ENCODE measurements at places on chromosomes 5 and 9. TPM values are rescaled to one million over a fixed set of nuclear protein-coding genes. Genes with fewer than 3 reads are reported as not detected.

DNA sequence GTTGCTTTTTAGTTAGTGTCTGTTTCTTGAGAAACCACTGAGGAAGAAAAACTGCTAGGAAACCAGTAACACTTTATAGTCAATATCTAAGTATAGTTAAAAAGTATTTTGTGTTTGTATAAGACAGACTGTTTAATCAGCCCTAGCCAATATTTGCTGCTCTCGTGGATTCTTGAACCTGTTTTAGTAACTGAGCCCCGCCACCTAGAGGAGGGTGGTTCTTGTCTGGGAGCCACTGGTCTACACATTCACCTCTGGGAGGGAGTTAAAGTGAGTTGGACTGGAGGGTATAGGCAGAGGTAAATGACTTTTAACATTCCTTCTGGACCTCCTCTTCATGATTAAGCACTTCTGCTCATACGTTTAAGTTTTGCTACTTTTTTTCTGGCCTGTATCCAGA is 117.2 kb downstream of the SPATA31D1 start:
- H3K27ac ChIP-seq = no peak overlapping the region
- H3K36me3 ChIP-seq = no peaks in the 10 kb centered on the region
- H3K27me3 ChIP-seq = no peaks in the 10 kb centered on the region
- DNase-seq = no peak

DNA sequence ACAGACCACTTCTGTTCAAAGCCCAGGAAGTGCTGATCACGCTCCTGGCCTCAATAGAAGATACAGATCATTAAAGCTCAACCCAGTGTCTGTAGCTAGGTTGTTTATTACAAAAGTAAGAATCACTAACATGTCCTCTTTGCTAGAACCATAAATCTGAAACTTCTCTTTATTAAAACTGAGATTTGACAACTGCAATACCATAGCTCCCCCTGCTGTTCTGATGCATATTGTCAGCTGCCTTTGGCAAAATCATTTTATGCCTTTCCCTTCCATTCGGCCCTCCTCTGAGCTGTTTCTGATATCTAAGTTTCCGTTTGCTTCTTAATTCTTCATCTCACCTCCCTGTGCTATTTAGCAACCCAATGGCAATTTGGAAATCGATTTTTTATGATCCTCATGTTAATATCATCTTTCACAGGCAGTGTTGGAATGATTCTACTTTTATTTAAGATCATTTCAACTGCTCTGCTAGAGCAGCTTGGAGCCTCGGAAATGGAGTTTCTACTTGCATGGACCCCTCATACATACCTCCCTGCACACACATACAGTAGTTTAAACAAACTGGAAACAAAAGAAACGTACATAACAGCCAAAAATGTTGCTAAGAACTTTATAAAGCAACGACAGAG is 998.8 kb downstream of the MAT2B start:
- H3K4me3 ChIP-seq = no peak overlapping the region
- peak; percentile 15 for DNase-seq
- H3K36me3 ChIP-seq = no peaks in the 10 kb centered on the region
- H3K27ac ChIP-seq = no peak overlapping the region

The C7 gene
- total RNA-seq = 132 TPM

- H3K27me3 ChIP-seq = no peaks in the 10 kb centered on the region
- H3K27ac ChIP-seq = peak overlapping the region; percentile 72
- no peak for DNase-seq
These were observed 190.5 kb downstream of the PIK3R1 start for GRCh38 chr5:68405784-68406743.

DNA sequence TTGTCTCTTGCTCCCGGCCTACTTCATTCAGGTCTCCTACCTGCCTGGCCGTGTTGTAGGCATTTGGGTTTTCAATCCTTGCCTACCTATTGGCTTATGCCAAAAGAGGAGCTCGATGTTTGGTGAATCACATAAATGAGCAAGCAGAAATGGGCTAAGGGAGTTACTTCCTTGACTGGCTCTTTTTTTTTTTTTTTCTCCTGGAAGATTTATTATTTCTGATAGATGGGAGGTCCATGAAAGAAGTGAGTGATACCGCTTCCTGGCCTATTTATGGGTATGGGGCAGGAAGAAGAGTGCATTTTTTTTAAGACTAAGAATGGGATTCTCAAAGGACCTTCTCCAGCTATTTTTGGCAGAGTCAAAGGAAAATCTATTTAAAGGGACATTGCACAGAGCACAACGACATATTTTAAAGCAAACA is 294.1 kb downstream of the ARHGAP26 start:
- no peak for DNase-seq
- no peak overlapping the region for H3K4me3 ChIP-seq
- peaks cover 23% of the 10 kb centered on the region for H3K4me1 ChIP-seq
- no peaks in the 10 kb centered on the region for H3K36me3 ChIP-seq

DNA sequence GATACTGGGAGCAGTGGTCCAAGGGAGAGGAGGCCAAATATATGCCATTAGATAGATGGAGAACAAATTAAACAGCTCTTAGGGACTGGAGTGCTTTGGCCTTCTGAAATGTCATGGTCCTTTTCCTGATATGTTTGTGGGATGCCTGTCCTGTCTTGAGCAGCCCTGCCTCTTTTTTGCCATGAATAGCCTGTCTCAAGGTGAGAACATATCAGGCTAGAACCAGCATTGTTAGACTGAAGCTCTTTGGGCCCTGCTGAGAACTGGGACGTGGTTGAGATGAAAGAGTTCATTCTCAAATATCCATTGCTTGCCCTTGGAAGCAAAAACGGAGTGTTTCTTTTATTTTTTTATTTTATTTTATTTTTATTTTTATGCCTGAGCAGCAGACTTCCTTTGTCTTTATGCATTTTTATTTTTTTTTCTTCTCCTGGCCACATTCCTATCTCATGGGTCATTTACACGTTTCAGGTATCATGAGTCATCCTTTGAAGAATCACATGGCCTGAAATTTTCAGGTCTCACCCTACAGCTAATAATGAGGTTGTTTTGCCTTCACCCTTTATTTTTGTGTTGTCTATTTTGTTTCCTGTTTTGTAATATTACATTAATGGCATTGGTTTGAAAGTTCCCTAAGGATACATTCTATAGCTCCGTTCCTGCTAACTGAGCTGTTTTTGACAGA is 371.4 kb downstream of the PSAT1 start:
- no peak overlapping the region for H3K4me3 ChIP-seq
- no peaks in the 10 kb centered on the region for H3K27me3 ChIP-seq
- no peak for DNase-seq
- no peaks in the 10 kb centered on the region for H3K36me3 ChIP-seq
- no peaks in the 10 kb centered on the region for H3K4me1 ChIP-seq
- no peak overlapping the region for H3K27ac ChIP-seq
